ENCODE measurements at places on chromosomes 6 and 20.
A peak's percentile ranks its signal among the peaks of the same experiment; 100 is the strongest.

- DNase-seq = no peak
Observed at GRCh38 chr6:22513667-22514066, 55.7 kb upstream of the HDGFL1 start.

DNA sequence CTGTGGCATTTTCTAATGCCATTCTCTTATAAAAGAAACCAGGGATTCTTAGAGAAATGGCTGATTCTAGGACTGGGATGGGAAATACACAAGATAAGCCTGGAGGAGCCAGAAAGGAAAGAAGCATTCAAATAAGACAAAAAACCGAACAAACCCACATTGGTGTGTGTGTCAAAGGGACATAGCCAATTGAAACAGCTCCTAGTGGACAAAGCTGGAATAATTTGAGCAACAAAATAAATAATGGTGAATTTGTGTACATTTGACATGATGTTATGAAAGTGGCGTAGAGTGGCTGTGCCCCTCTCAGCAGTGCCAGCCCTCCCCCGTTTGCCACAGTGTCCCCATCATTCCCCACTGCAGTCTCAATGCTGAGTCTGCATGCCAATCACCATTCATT, 55.5 kb downstream of the B3GAT2 start:
- no peak for DNase-seq

- DNase-seq = peak; percentile 82
Observed at GRCh38 chr20:17680836-17681725, 961 bp downstream of the RRBP1 start.

DNA sequence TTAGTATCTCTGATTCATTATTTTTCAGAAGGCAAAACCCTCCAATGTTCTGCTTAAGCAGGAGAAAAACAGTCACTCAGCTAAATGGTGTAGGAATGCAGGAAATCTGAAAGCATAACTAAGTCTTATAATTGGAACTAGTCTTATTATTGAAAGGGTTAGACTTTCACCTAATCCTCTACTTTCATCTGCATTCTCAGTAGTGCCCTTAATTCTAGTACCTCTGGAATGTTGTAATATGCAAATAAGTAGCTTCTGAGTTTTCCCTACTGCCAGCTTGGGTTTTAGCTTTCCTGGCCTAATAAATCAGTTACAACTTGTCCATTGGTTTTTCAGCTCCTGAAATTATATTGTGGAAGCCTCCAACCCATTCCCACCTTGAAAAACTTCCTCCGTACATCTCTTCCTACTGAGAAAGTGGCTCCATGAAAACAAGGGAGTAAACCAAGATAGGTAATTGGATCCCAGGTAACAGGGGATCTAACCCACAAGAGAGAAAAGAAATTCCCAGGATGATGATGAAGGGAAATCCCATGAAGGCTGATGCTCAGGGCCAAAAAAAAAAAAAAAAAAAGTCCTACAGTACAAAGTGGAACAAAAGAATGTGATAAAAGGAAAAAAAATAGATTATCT, 147.0 kb downstream of the TBC1D32 start:
- DNase-seq = no peak

- DNase-seq = no peak
Observed at GRCh38 chr6:156057869-156058268, 602.2 kb upstream of the NOX3 start.

DNA sequence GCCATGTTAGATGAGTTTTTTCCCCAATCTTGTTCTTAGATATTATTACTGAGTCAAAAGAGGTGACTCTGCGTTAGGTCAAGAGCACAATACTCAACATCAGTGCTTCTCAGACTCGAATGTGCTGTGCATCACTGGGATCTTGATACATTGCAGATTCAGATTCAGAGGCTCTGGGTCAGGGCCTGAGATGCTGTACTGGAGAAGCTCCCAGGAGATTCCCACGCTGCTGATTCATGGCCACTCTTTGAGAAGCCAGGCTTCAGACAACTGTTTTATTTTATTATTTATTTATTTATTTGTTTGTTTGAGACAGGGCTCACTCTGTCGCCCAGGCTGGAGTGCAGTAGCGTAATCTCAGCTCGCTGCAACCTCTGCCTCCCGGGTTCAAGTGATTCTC, 41.4 kb upstream of the ARID1B start:
- DNase-seq = no peak

DNA sequence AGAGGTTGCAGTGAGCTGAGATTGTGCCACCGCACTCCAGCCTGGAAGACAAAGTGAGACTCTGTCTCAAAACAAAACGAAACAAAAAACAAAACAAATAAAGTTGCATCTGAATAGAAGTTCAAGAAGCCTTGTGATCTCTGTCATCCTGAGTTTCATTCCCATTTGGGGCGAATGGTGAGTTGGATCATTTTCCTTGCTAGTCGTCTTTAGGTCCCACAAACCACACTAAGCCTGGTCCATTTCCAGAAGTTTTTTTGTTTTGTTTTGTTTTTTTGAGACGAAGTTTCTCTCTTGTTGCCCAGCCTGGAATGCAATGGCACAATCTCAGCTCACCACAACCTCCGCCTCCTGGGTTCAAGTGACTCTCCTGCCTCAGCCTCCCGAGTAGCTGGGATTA, 33.8 kb downstream of the ZNF217 start:
- DNase-seq = no peak

GRCh38 chr6:33142501-33143070, 49.7 kb downstream of the COL11A2 start:
- DNase-seq = no peak

GRCh38 chr6:87105823-87106222, 10.9 kb upstream of the CGA start:
- no peak for DNase-seq

All from CD4-positive, alpha-beta T cell treated with Interferon alpha-2 for 1 hour (primary cell).